Stimulated activated CD8-positive, alpha-beta memory T cell treated with anti-CD3 and anti-CD28 coated beads, Interleukin-2, amount 100 ng/mL, for 1 hour (primary cell): ENCODE measurements at places on chromosomes 1 and 21.

DNA sequence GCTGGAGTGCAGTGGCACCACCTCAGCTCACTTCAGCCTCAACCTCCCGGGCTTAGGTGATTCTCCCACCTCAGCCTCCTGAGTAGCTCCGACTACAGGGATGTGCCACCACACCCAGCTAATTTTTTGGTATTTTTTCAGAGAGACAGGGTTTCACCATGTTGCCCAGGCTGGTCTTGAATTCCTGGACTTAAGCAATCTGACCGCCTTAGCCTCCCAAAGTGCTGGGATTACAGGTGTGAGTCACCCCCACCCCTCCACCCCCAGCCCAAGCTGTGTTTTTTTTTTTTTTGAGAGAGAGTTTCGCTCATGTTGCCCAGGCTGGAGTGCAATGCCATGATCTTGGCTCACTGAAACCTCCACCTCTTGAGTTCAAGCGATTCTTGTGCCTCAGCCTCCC is 75.4 kb downstream of the NKAIN1 start:
- DNase-seq, result no peak

- no peak for DNase-seq
These were observed 240.2 kb downstream of the USH2A start for GRCh38 chr1:216183007-216183406.

- DNase-seq, result no peak
These were observed 2.5 kb downstream of the RASAL2 start for GRCh38 chr1:178096421-178096820.

DNA sequence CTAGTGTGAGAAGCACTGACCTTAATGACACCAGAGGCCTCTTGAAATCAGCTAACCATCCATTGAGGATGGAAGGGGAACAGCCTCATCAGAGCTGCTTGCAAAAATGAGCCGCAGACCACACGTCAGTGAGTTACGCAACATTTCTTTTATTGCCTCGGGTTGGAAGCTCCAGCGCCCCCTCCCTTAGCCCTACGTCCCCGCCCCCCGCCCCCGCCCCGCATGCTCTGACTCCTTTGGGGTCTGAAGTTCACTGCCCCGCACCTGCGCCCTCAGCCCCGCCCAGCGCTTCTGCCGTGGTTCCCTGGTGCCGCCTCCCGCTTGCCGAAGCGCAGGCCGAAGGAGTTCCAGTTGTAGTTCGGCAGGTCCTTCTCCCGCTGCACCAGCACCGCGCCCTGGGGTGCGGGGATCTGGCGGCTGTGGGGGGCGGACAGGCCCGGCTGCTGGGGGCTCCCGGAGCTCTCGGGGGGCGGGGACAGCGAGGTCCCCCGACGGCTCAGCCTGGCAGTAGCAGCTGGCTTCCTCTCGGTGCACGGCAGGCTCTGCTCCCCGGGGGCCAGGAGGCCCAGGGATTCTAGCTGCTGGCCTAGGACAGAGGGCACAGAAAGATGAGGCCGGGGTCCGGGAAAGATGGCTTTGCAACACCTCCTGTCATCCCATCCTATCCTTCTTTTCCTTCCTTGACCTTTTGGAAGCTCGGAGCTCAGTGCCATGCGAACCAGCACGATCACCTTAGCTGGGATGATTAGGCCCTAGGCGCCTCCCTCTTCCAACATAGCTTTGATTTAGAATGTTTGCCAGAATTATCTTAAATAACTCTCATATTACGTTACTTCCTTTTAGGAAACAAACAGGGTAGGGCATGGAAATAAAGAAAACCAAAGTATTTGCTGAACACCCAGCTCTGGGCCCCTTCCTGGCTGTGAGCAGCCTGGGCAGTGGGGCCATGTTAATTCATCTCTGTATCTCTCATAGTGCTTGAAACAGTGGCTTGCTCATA is 5.8 kb downstream of the KISS1 start:
- no peak for DNase-seq

- DNase-seq, result no peak
These were observed 96.3 kb downstream of the ST3GAL3 start for GRCh38 chr1:43803646-43804045.

- no peak for DNase-seq
These were observed 79.0 kb downstream of the PCP4 start for GRCh38 chr21:39946199-39946598.

GRCh38 chr21:20720623-20721022 is 277.6 kb upstream of the NCAM2 start:
- DNase-seq, result no peak

DNA sequence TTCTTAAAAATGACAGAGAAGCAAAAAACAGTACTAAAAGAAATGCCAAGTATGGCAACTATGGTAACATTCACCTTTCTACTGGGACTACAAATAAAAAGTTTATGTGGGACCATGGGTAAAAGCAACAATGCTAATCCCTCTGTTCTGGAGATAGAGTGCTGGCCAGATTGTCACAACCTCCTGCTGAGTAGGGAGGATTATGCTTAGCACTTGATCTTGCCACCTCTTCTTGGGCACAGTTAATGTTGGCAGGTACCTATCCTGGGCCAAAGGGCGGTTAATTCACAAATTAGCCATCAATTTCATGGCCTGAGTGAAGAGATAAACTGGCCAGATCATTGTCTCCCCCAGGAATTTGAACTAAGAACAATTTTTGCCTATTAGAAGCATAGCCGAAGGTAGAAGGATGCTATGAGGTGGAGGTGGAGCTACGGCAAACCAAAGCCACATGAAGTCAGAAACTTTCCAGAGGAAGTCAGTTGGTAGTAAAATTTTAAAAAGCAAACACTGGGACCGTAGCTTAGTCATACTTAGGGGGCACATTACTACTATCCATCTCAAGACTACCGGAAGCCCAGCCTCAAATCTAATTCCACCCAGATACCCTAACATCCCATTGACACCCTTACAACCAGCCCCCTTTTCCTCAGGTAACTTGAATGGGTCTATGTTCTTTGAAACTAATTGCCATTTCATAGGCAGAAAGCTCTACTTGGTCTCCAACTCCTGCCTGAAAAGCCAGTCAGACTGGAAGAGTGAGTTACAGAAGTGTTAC is 2.7 kb downstream of the SCYL3 start:
- no peak for DNase-seq

DNA sequence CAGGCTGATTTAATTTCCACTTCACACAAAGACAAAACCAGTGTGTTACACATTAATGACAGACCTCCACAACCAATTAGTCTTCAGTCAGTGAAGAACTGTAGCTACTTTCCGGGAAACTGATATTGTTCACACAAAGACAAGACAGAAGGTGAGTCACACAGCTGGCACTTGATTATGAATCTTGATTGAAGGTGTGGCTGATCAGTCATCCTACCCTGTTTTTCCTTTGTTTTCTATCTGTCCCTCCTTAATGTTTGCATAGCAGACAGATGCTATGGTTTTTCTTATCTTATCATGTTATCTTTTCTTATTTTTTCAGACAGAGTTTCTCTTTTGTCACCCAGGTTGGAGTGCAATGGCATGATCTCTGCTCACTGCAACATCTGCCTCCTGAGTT is 185.1 kb upstream of the GREM2 start:
- DNase-seq, result no peak

GRCh38 chr1:33299461-33300155 is 21.3 kb downstream of the A3GALT2 start:
- DNase-seq, result no peak

DNA sequence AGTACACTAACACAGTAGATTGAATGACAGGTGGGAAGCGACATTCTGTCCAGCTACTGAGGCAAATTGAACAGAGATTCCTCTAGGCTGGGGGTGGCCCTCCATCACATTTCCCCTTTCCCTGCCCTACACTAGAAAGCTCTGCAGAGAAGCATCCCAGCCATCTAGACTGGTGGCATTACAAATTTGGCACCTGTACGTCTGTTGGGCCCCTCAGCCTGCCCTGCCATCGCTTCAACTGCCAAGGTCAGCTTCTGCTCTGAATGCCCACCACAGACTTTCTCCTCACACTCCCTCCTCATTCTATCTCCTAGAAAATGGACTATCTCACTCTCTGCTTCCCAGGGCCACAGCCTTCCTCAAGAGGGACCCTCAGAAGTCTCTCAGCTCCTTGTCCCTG is 16.7 kb downstream of the TRABD2B start:
- DNase-seq, result no peak

GRCh38 chr1:201885531-201886075 is 3.1 kb upstream of the SHISA4 start:
- no peak for DNase-seq

DNA sequence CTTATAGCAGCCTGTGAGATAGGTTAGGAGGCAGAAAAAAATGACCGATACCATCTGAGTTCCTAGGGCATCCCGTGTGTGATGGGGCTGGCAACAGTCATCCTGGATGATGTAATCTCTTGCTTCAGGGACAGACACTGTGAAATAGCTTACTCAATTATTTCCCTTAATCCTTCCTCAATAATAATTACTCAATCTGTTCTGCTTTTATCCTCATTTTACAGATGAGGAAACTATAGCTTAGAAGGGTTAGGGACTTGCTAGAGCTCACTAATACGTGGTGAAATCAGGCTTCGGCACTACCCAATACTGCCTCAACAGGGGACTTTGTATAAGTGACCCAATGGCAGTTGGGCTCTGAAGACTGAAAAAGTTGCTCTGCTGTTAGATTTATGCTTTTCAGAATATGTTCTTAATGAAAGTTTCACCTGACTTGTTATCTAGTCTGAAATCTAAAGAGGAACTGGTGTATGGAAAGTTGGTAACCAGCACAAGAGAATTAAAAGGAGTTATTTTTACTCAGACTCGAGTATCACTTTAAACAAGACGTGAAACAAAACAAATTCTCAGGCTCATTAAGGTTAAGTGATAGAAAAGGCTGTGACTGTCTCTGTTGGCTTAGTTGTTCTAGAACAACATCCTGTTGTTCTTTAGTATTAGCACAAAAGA is 14.4 kb downstream of the CD55 start:
- no peak for DNase-seq

GRCh38 chr21:42617486-42617885 is 35.9 kb upstream of the PDE9A start:
- DNase-seq, result no peak

DNA sequence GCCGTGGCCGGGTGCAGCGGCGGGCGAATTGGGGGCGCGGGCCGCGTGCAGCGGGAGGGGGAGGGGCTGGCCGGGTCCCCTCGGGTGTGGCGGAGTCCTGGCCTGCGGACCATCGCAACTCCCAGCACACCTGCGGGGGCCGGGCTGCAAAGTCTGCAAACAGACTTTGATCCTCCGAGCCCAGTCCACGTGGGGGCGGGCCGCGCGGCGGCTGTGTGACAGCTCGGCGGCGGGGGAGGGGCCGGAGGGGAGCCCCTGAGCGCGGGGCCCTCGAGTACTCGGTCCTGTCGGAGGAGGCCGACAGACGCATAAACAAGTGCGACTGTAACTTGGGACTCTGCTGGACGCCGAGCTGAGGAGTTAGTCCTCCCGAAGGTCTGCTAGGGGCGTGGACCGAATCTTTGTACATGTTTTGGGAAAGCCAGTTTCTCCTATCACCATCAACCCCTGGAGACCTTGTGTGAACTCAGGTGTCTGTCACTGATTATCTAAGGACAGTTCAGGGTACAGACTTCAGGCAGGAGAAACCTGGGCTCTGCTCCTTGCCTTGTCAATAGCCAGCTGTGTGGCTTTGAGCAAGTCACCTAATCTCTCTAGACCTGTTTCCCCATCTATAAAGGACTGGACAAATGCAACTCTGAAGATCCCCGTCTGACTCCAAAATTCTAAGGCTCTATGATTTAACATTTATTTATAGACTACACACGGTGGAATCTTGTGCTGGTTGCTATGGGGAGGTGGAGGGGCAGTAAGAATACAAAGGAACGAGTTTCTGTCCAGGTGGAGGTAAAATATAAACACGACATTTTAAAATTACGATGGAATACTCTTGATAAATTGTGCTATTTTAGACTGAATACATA is 710 bp upstream of the SLC30A1 start:
- DNase-seq, result no peak

- no peak for DNase-seq
These were observed 1.3 kb downstream of the ZNF644 start for GRCh38 chr1:91020486-91020885.

DNA sequence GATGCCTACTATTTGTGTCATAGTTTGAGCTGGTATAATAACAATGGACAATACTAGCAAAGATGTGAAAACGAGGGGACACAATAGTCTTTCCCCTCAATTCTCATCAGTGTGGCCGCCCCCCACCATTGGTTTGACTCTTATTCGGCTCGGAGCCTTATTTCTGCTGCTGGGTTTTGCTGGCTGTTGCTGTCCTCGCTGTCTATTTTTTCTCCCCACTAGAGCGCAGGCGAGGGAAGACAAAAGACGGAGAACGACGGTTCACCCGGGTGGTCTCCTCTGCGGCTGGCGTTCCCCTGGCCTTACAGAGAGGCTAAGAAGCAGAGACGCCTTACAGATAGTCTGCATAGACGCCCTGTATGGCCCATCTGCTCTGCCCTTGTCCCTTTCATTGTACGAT is 19.4 kb downstream of the CLIC6 start:
- no peak for DNase-seq

GRCh38 chr1:50177994-50178393 is 69.3 kb downstream of the ELAVL4 start:
- DNase-seq, result no peak
